ENCODE measurements at places on chromosomes 5 and 9. TPM values are rescaled to one million over a fixed set of nuclear protein-coding genes. Genes with fewer than 3 reads are reported as not detected.

- H3K4me1 ChIP-seq, result peaks cover 4% of the 10 kb centered on the region
- no peaks in the 10 kb centered on the region for H3K27me3 ChIP-seq
- no peaks in the 10 kb centered on the region for H3K36me3 ChIP-seq
- DNase-seq, result no peak
Measured at GRCh38 chr5:62284946-62285891, 20.8 kb upstream of the KIF2A start.

DNA sequence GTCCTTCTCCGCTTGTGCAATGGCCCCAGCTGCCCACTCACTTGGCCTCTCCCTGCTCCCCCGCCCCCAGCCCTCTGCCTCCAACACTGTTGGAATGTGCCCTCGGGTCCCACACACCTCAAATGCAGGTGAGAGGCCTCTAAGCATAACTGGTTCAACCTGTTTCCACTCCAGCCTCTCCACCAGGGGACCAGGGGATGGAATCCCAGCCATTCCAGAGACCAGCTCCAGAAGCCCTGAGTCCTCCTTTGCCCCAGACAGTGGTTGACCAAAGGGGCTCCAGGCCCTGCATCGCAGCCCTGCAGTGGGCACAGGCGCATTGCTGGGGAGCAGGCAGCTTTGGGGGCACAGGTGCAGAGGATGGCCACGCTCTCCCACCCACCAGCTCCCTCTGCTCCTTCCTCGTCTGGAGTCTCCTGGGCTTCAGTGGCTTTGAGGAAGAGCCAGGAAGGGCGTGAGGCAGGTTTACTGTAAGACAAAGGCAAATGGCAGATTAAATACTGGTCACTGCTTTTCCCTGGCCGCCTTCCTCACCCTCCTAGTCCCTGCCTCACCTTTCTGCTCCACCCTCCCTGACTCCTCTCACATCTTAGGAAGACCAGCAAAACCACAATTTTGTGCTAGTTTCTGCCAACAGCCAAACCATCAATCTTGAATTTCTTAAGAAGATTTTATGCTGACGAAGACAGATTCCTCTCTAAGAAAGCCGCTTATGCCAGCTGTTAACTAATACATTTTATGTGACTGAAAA is 29.1 kb upstream of the IRX2 start:
- peak overlapping the region; percentile 72 for H3K27ac ChIP-seq
- no peak for DNase-seq
- peaks cover 9% of the 10 kb centered on the region for H3K36me3 ChIP-seq
- no peaks in the 10 kb centered on the region for H3K4me1 ChIP-seq
- no peak overlapping the region for H3K4me3 ChIP-seq

GRCh38 chr5:170145462-170145861 is 39.8 kb downstream of the FOXI1 start:
- peaks cover 10% of the 10 kb centered on the region for H3K4me1 ChIP-seq
- no peak for DNase-seq
- H3K27me3 ChIP-seq, result peaks cover 2% of the 10 kb centered on the region
- H3K36me3 ChIP-seq, result peaks cover 6% of the 10 kb centered on the region
- no peak overlapping the region for H3K4me3 ChIP-seq

GRCh38 chr9:87193925-87194868 is 246.9 kb upstream of the GAS1 start:
- H3K4me1 ChIP-seq, result peaks cover 4% of the 10 kb centered on the region
- H3K27ac ChIP-seq, result no peak overlapping the region
- H3K4me3 ChIP-seq, result no peak overlapping the region
- DNase-seq, result no peak
- H3K36me3 ChIP-seq, result no peaks in the 10 kb centered on the region

- no peak for DNase-seq
- no peaks in the 10 kb centered on the region for H3K27me3 ChIP-seq
- no peaks in the 10 kb centered on the region for H3K36me3 ChIP-seq
- no peak overlapping the region for H3K4me3 ChIP-seq
Measured at GRCh38 chr5:126017096-126017495, 406.1 kb upstream of the GRAMD2B start.

DNA sequence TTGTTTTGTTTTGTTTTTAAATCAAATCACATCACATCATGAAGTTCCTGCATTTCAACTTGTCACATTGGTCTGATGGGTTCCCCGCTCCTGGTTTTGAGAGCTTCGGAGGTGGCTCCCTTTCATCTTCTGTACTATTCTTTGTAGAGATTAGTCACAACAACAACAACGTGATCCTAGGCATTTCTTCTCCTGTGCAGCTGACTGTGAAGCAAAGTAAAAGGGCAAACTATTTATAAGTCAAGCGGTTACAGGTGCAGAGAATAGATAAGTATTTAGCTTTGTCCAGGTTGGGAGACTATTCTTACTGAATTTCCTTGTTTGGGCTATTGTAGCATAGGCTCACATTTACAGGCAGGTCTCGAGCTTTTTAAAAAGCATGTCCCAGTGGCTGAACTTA is 197.7 kb upstream of the CDKN2B start:
- H3K4me1 ChIP-seq, result peaks cover 15% of the 10 kb centered on the region
- H3K27ac ChIP-seq, result no peak overlapping the region
- no peaks in the 10 kb centered on the region for H3K27me3 ChIP-seq
- no peak for DNase-seq

- H3K27ac ChIP-seq, result no peak overlapping the region
- H3K4me3 ChIP-seq, result no peak overlapping the region
- no peaks in the 10 kb centered on the region for H3K27me3 ChIP-seq
Measured at GRCh38 chr5:88438006-88438405, 169.4 kb upstream of the TMEM161B start.

- H3K4me3 ChIP-seq, result no peak overlapping the region
- no peak overlapping the region for H3K27ac ChIP-seq
- H3K36me3 ChIP-seq, result no peaks in the 10 kb centered on the region
- no peak for DNase-seq
- no peaks in the 10 kb centered on the region for H3K4me1 ChIP-seq
Measured at GRCh38 chr5:54390015-54390414, 65.5 kb upstream of the HSPB3 start.

Gene PDCD1LG2
- not detected for total RNA-seq

Gene PDE4D
- 9.4 TPM for total RNA-seq

Gene ARID3C
- not detected for total RNA-seq
